ENCODE measurements at places on chromosomes 5 and 9. TPM values are rescaled to one million over a fixed set of nuclear protein-coding genes. Genes with fewer than 3 reads are reported as not detected.

TMC1 gene
- not detected for total RNA-seq

MRRF gene
- total RNA-seq: 73.0 TPM

GPX3 gene
- not detected for total RNA-seq

FGF18 gene
- not detected for total RNA-seq

IFNA2 gene
- total RNA-seq: not detected

TPPP gene
- total RNA-seq: 0.29 TPM

SNCAIP gene
- total RNA-seq: not detected

ITGA1 gene
- total RNA-seq: 25.5 TPM

ARHGEF28 gene
- total RNA-seq: not detected

SLC22A4 gene
- total RNA-seq: 1.6 TPM

SV2C gene
- not detected for total RNA-seq

TRIM7 gene
- 1.9 TPM for total RNA-seq

PCDHGA3 gene
- total RNA-seq: not detected

CDH9 gene
- total RNA-seq: not detected

LPCAT1 gene
- total RNA-seq: 94.2 TPM

RNF183 gene
- not detected for total RNA-seq
